ENCODE measurements at places on chromosomes 2 and 18.

- no peak for DNase-seq
Measured at GRCh38 chr18:74273394-74273793, 18.4 kb downstream of the CYB5A start.

GRCh38 chr18:73254564-73254963, 386.8 kb upstream of the NETO1 start:
- no peak for DNase-seq

GRCh38 chr2:176514805-176515500, 245.7 kb downstream of the MTX2 start:
- DNase-seq = no peak

GRCh38 chr2:70656421-70657010, 102.9 kb upstream of the TGFA start:
- DNase-seq = no peak

GRCh38 chr18:13551841-13552733, 174.3 kb downstream of the FAM210A start:
- no peak for DNase-seq

- DNase-seq = no peak
Measured at GRCh38 chr2:2873450-2873811, 504.2 kb downstream of the EIPR1 start.

- DNase-seq = no peak
Measured at GRCh38 chr18:58114766-58115165, 70.7 kb downstream of the NEDD4L start.

DNA sequence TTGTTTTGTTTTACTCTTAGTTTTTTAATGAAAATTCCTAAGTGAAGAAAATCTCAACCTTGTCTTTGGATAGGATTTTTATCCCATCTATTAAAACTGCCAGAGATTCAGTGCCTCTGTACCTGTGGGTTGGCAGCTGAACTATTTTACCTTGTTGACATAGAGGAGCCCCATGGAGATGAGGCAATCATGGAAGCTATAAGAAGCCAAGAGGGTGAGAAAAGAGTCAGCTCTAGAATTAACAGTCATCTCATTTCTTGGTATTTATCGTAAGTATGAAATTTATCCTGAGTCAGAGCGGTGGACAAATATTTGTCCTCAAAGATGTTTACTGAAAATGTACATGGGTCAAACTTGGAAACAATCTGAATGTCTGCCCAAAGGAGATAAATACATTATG, 35.8 kb upstream of the PGAP1 start:
- no peak for DNase-seq

GRCh38 chr2:669323-669722, 7.9 kb downstream of the TMEM18 start:
- no peak for DNase-seq

GRCh38 chr2:69100220-69100723, 87.3 kb downstream of the ANTXR1 start:
- DNase-seq = no peak

GRCh38 chr18:360676-361075, 92.8 kb upstream of the THOC1 start:
- DNase-seq = no peak

- no peak for DNase-seq
Measured at GRCh38 chr2:134436706-134437105, 182.8 kb downstream of the MGAT5 start.

GRCh38 chr18:3388980-3389379, 61.0 kb upstream of the TGIF1 start:
- no peak for DNase-seq

GRCh38 chr2:99504844-99505584, 15.2 kb upstream of the REV1 start:
- no peak for DNase-seq

DNA sequence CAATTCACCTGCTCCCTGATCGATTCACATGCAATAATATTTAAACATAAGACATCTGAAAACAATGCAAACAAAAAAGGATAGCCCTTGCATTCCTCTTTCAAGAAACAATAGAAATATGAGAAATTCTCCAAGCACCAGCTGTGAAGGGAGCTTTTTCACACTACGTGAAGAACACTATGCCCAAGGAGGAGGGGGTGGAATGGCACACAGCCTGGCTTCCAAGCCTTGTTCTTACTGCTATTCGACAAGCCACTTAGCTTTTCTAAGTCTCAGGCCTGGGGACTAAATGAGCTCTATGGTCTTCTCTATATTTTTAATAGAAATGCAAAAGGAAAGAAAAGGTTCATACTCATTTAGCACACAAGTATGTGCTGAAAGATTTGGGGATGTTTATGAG, 92.2 kb upstream of the CHRNA1 start:
- DNase-seq = no peak

- no peak for DNase-seq
Measured at GRCh38 chr2:176445956-176446355, 176.7 kb downstream of the MTX2 start.

GRCh38 chr2:132670496-132671150, 618 bp upstream of the LYPD1 start:
- DNase-seq = no peak

- no peak for DNase-seq
Measured at GRCh38 chr2:233163486-233164103, 87.9 kb upstream of the ATG16L1 start.

DNA sequence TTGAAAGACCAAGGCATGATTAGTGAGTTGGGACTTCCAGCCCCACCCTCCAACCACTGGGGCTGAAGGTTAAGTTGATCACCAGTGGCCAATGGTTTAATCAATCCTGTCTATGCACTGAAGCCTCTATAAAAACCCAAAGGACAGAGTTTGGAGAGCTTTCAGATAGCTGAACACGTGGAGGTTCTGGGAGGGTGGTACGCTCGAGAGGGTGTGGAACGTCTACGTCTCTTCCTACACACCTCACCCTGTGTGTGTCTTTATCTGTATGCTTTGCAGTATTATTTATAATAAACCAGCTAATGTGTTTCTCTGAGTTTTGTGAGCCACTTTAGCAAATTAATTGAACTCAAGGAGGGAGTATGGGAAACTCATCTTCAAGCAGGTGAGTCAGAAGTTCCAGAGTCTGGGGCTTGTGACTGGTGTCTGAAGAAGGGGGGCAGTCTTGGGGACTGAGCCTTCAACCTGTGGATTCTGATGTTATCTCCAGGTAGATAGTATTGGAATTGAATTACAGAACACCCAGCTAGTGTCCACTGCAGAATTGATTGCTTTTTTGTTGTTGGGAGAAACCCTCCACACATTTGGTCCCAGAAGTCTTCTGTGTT, 20.3 kb downstream of the ACTR3 start:
- peak; percentile 51 for DNase-seq

- DNase-seq = no peak
Measured at GRCh38 chr2:237998530-237998929, 31.7 kb downstream of the UBE2F start.

DNA sequence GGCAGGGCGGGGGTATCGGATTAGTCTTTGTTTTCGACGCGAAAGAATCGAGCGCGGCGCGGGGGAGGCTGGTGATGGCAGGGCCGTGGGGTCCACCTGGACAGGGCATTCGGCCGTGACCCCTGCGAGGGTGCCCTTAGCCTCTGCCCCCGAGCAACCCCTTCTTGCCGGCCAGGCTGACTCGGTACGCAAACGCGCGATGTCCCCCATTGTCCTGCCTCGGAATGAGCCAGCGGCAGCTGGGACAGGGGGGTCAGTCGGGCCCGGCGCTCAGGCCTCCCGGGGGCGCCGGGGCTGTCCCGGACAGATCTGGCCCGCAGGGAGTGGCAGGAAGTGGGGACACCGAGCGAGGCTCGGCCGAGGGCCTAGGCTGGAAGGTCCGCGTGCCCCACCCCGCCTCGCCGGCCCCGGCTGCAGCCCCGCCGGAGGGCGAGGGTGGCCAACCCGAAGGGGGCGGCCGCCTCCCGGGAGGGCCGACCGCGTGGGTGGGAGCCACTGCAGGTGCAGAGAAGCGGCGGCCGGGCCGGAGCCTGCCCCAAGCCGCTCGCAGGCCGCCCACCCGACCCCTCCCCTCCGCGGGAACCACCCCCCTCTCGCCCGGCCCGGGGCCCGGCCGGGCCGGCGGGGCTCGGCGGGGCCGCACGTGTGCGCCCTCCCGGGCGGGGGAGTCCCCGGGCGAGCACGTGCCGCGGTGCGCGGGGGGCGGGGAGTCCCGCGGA, at the start of gene TET3:
Gene TET3 (plus strand): TSS at position 708 of the 719 bp plus-strand sequence. CDS start 1,494 bp downstream, outside the sequence.
- peak; percentile 52 for DNase-seq

DNA sequence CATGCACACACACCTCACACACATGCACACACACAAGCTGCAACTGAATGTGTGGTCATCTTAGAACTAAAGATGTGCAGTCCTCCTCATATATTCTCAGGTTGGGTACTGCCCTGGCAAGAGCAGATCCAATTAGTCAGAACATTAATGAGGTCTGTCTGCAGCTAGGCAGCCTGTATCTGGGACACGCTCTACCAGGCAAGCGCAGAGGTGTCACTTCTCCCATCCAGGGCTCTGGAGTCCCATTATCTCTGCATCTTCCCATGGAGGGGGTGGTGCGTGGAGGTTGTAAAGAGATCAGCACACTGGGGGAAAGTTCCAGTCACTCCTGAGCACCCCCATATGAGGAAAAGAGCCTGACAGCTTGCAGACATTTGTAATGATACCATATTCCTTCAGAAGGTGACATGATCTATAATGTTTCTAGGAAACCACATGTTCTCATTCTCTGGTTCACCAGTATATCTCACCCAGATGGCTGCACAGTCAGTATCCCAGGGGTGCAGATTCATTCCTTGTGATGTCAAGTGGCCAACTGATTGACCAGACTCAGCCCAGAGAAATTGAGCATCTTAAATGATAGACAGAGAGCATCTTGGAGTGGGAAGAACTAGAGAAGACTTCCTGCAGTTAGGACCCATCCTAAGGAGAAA, 95.4 kb downstream of the RTN4 start:
- DNase-seq = no peak

DNA sequence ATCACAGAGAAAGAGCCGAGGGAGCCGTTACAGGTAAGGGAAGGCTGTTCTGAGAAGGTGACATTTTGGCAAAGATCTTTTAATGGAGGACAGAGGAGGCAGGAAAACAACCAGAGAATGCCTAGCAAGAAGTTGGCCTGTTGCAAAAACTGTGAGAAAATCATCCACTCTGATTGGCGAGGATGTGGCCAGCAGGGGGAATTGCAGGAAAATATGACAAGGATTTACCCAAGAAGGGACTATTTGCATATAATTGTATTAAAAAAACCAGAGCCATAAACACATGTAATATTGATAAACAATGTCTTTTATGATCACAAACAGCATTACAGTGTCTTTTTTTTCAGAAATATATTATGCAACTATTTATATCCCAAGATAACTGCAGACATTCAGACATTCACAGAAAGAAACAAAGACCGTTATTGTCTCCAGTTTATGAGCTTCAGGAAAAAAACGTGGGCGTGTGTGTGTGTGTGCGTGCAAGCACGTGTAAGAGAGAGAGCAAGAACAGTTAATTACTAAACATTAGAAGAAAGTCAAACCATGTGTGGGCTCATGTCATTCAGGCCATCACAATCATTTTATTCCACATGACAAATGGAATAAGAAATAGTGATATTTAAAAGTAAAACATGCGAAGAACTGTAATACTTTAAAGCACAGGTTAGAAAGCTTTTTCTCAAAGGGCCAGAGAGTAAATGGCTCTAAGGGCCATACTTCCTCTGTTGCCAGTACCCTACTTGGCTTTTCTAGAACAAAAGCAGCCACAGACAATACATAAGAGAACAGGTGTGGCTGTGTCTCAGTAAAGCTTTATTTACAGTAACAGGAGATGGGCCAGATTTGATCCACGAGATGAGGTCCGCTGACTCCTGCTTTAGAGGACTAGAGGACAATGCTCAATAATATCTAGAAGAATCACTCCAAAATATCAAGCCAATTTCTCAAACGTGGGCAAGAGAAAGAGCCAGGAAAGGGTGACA, 324.1 kb downstream of the DLGAP1 start:
- DNase-seq = no peak

GRCh38 chr18:12255626-12256026, 1.5 kb downstream of the CIDEA start:
- no peak for DNase-seq

DNA sequence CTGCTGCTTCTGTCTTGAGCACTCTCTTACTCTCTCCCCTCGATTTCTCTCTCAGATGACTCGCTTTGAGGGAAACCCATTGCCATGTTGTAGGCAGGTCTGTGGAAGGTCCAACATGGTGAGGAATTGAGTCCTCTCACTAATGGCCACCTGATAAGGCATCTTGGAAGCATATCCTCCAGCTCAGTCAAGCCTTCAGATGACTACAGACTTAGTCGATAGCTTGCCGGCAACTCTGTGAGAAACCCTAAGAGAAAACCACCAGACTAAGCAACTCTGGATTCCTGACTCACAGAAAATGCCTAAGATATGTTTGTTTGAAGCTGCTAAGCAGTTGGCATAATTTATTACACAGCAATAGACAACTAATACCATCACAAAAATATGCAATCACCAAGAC, 51.2 kb downstream of the WDR75 start:
- no peak for DNase-seq

- DNase-seq = no peak
Measured at GRCh38 chr2:29066997-29067605, 7.2 kb downstream of the PCARE start.

GRCh38 chr2:180406687-180407086, 399.6 kb upstream of the CWC22 start:
- no peak for DNase-seq

GRCh38 chr2:158120664-158121641, 19.3 kb downstream of the UPP2 start:
- DNase-seq = no peak

GRCh38 chr2:188976545-188977268, 2.5 kb downstream of the COL3A1 start:
- DNase-seq = no peak

GRCh38 chr18:55179835-55180234, 220.6 kb upstream of the CCDC68 start:
- DNase-seq = no peak

GRCh38 chr2:12835733-12836132, 119.0 kb downstream of the TRIB2 start:
- DNase-seq = no peak

DNA sequence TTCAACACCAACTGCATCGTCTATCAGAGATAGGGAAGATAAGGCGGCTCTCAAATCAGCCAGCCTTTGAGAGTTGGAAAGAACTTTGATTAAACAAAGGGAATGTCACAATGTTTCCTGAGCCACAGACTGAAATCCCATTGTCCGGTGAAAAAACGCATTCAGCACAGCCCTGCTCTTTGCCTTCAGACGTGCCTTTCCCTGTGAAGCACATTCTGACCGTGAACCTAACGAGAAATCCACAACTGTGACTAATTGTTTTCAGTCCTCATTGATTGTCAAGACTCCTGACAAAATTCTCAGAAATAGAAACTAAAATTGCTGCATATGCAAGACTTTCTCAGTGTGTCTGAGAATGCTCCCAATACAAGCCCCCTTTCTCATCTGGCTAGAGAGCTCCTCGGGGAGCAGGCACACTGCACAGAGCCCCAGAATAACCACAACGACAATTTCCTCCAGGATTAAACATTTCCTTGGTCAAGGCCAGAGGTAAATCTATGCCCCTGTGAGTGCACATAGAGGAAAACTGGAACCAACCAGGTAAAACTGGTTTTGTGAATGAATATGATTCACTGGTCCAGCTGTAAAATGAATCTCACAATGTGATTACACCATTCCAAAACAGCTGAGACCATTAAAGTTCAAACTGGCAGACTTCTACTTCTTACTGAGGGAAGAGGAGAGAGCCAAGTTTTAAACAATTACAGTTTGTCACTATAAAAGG, 561.9 kb upstream of the ID2 start:
- no peak for DNase-seq
